ENCODE measurements at places on chromosomes 12 and 14. TPM values are rescaled to one million over a fixed set of nuclear protein-coding genes. Genes with fewer than 3 reads are reported as not detected.

DNA sequence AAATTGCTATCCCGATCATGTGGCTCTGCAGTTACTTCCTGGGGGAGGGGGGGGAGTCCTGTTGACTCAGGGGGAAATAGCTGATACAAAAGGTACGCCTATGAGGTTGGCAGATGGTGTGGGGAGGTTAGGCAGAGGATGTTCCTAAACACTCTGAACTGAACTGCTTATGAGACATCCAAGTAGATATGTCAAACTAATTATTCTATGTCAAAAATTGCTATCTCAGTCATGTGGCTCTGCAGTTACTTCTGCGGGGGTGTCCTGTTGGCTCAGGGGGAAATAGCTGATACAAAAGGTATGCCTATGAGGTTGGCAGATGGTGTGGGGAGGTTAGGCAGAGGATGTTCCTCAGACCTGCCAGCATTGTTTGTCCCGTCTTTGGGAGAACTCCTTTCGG lies 5.1 kb upstream of the VCPKMT start:
- H3K4me3 ChIP-seq, result no peak overlapping the region
- peaks cover 25% of the 10 kb centered on the region for H3K36me3 ChIP-seq
- H3K27me3 ChIP-seq, result no peaks in the 10 kb centered on the region
- DNase-seq, result no peak
- peaks cover 6% of the 10 kb centered on the region for H3K4me1 ChIP-seq

DNA sequence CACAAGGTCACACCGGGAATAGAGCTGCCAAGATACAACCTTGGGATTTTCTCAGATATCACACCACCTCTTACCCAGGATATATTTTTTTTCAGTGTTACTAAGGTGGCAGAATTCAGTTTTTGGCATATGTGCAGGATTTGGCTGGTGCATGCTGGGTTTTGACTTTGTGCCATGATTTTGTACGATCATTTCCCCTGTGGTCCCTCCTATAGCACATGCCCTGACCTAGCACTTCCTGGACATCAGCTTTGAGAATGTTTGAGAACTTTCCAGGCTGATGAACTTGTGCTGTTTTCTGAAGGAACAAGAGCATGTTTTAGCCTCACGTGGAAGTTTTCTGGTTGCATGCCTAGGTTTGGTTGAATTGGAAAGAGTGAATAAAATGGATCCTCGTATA lies 11.0 kb upstream of the TBPL2 start:
- H3K36me3 ChIP-seq, result no peaks in the 10 kb centered on the region
- H3K4me3 ChIP-seq, result no peak overlapping the region
- no peaks in the 10 kb centered on the region for H3K27me3 ChIP-seq
- no peak overlapping the region for H3K27ac ChIP-seq
- DNase-seq, result no peak

DNA sequence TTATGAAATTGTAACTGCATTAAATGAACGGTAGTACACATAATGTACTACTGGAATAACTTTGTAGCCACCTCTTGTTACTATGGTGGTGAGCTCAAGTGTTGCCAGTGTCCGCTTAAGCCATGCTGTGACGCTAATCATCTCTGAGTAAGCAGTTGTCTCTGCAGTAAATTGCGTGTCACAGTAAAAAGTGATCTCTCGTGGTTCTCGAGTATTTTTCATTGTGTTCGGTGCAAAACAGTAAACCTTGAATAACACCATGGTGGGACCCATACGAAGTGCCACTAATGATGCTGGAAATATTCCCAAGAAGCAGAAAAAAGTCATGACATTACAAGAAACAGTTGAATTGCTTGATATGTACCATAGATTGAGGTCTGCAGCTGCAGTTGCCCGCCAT lies 524.8 kb downstream of the SOX5 start:
- H3K27ac ChIP-seq, result no peak overlapping the region
- H3K4me3 ChIP-seq, result no peak overlapping the region
- DNase-seq, result no peak
- H3K27me3 ChIP-seq, result peaks cover 2% of the 10 kb centered on the region

Gene SLC17A8
- total RNA-seq, result not detected

Gene REP15
- total RNA-seq, result 1.3 TPM

Measured in chondrocyte (in vitro differentiated cells).